ENCODE measurements at places on chromosomes 6 and 20.

- no peak overlapping the region for H3K27ac ChIP-seq
- H3K27me3 ChIP-seq: peaks cover 3% of the 10 kb centered on the region
- H3K36me3 ChIP-seq: no peaks in the 10 kb centered on the region
- no peaks in the 10 kb centered on the region for H3K4me1 ChIP-seq
- no peak overlapping the region for H3K4me3 ChIP-seq
- no peak for DNase-seq
These were observed 22.4 kb upstream of the SERINC3 start for GRCh38 chr20:44544263-44544662.

- peak; percentile 57 for DNase-seq
- H3K27ac ChIP-seq: peak overlapping the region; percentile 97
- H3K4me3 ChIP-seq: peak overlapping the region; percentile 69
- peaks cover 26% of the 10 kb centered on the region for H3K36me3 ChIP-seq
- peaks cover 75% of the 10 kb centered on the region for H3K4me1 ChIP-seq
- H3K27me3 ChIP-seq: no peaks in the 10 kb centered on the region
These were observed 40.0 kb upstream of the TAF8 start for GRCh38 chr6:42010185-42010891.

- DNase-seq: no peak
- no peaks in the 10 kb centered on the region for H3K4me1 ChIP-seq
- no peak overlapping the region for H3K27ac ChIP-seq
- no peaks in the 10 kb centered on the region for H3K36me3 ChIP-seq
- H3K27me3 ChIP-seq: peaks cover 34% of the 10 kb centered on the region
- no peak overlapping the region for H3K4me3 ChIP-seq
These were observed 8.5 kb upstream of the KIAA1755 start for GRCh38 chr20:38269040-38269439.

DNA sequence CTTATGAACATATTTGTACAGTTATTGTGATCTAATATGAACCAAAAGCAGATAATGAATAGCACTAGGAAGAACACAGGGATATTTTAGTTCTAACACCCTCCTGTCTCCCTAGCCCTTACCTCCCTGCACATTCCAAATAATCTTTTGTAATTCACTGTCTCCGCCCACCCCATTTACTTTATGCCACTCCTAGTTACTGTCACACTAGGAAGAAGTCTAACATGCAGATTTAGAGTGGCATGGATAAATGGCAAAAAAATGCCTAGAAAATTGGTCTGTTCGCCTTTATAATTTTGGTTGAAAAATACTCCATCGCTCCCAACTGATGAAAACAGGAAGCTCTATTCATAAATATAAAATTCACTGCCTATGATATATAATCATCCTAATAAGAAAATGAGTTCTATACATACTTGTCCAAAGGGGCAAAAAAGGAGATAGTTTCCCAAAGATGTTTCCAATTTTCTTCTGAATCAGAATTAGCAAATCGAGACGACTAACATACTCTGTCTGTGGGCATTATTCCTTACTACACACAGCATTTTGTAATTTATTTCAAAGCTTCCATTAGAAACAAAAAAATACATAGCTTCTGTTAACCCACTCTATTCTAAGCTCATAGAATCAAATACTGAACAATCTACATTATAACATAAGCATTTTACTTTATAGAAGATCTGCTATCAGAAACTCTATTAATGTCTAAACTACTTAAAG, 1.3 kb upstream of the RUNX2 start:
- H3K4me1 ChIP-seq: peaks cover 71% of the 10 kb centered on the region
- DNase-seq: no peak
- H3K4me3 ChIP-seq: no peak overlapping the region

GRCh38 chr6:56694002-56694401, 51.3 kb upstream of the DST start:
- no peaks in the 10 kb centered on the region for H3K36me3 ChIP-seq
- no peaks in the 10 kb centered on the region for H3K27me3 ChIP-seq
- DNase-seq: no peak
- H3K27ac ChIP-seq: no peak overlapping the region

GRCh38 chr6:57029213-57029612, 17.3 kb upstream of the KIAA1586 start:
- H3K4me3 ChIP-seq: no peak overlapping the region
- no peak overlapping the region for H3K27ac ChIP-seq
- H3K4me1 ChIP-seq: no peaks in the 10 kb centered on the region
- DNase-seq: no peak

DNA sequence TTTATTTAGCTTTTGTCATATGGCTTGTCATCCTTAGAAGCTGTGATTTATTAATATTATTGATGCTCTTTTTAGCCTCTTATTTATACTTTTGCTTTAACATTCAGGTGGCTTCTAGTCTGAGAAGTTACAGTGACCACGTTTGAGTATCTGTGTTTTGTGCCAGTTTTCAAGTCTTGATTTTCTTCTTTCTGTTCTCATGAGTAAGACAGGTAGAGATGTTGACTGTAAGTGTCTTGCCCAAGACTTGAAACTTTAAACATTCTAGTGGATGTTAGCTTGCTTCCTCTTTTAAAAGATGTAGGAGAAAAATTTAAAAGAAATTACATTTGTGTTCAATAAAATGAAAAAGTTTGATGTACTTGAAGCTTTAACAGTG, 122.6 kb downstream of the LRRC1 start:
- H3K4me3 ChIP-seq: no peak overlapping the region
- H3K27me3 ChIP-seq: no peaks in the 10 kb centered on the region
- no peak overlapping the region for H3K27ac ChIP-seq
- H3K36me3 ChIP-seq: peaks cover 3% of the 10 kb centered on the region
- DNase-seq: no peak

DNA sequence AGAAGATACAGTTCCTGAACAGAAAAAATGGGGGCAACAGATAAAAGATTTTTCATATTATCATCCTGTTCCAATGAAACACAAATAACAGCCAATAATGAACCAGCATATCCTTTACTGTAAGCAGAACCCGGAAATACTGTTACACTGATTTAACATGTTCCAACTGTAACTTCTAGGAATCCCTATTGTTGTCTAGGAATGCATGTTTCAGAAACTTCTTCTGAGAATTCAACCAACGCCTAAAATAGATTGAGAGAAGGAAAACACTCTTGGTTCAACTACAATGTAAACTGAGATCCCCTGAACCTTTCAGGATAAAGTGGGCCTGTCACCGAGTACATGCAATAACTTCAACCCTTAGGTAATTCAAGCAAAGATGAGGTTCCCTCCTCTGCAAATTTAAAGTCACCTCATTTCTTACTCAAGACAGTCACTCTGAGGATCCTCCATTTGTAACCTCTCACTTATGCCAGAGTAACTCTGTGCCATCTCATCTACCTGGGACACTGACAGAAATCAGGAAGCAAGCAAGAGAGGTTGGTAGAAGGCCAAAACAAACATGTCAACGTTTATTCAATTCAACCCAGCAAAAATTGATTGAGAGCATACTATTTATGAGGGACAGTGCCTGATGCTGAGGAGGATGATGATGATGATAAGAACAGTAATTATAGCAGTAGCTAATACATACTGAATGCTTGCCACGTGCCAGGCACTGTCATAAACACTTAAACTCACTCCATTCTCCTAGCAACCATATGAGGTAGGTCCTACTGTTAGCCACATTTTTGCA, 14.1 kb downstream of the UBE3D start:
- no peaks in the 10 kb centered on the region for H3K27me3 ChIP-seq
- H3K4me1 ChIP-seq: no peaks in the 10 kb centered on the region

GRCh38 chr6:114140416-114140815, 169.5 kb upstream of the HDAC2 start:
- H3K36me3 ChIP-seq: no peaks in the 10 kb centered on the region
- no peak for DNase-seq
- H3K4me3 ChIP-seq: no peak overlapping the region
- H3K27me3 ChIP-seq: peaks cover 11% of the 10 kb centered on the region
